ENCODE measurements at places on chromosomes 2 and 18. TPM values are rescaled to one million over a fixed set of nuclear protein-coding genes. Genes with fewer than 3 reads are reported as not detected.

Gene HADHA
- total RNA-seq = 118 TPM

Gene GNLY
- total RNA-seq = not detected

Gene CEBPZOS
- 41.7 TPM for total RNA-seq

Gene KCTD1
- 38.4 TPM for total RNA-seq

Gene COLEC12
- not detected for total RNA-seq

Gene CGREF1
- 8.5 TPM for total RNA-seq

Gene ZNF521
- not detected for total RNA-seq

Gene ERBB4
- total RNA-seq = not detected

Gene REEP1
- 0.68 TPM for total RNA-seq

Gene MALL
- 131 TPM for total RNA-seq

Gene CCDC85A
- 0.12 TPM for total RNA-seq

Gene HAAO
- not detected for total RNA-seq

Gene TRMT61B
- 16.4 TPM for total RNA-seq

Gene RMDN2
- total RNA-seq = 5.8 TPM
